ENCODE measurements at places on chromosomes 7 and 10. TPM values are rescaled to one million over a fixed set of nuclear protein-coding genes. Genes with fewer than 3 reads are reported as not detected.

The ZNF727 gene
- not detected for polyA plus RNA-seq

The CRPPA gene
- polyA plus RNA-seq: 0.21 TPM

The LRRC17 gene
- 0.39 TPM for polyA plus RNA-seq

DNA sequence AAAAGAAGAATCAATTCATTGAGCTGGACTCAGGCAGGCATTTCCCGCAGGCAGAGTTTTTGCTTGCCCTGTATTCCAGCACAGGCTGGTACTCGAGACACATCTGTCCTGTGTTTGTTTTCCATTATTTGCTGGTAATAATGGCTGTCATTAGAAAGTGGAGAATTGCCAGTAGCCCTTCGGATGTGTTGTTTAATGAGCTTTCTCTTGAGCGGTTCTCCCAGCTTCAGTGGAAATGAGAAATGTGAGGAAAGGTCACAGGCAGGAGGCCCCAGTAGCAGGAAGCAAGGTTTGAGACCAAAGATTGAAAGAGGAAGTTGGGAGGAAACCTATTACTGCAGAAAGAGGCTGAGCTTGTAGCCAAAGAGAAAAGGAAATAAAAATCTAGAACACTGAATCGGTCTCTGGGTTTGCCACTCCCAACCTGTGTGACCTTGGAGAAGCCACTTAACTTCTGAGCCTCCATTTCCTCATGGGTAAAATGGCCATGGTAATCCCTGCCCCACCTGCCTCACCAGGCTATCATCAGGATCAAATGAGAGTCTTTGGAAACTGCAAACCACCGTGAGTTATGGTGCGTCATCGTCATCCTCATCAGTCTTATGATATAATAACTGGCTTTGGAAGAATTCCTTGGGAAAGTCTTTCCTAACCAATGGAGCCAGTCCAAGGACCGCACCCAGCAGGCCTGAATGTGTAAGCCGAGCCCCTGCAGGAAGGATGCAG is 67.7 kb downstream of the TACR2 start:
- peaks cover 8% of the 10 kb centered on the region for H3K36me3 ChIP-seq
- peak overlapping the region; percentile 1 for H3K4me3 ChIP-seq
- H3K27ac ChIP-seq: peak overlapping the region; percentile 56
- H3K27me3 ChIP-seq: no peaks in the 10 kb centered on the region
- peak; percentile 32 for DNase-seq

DNA sequence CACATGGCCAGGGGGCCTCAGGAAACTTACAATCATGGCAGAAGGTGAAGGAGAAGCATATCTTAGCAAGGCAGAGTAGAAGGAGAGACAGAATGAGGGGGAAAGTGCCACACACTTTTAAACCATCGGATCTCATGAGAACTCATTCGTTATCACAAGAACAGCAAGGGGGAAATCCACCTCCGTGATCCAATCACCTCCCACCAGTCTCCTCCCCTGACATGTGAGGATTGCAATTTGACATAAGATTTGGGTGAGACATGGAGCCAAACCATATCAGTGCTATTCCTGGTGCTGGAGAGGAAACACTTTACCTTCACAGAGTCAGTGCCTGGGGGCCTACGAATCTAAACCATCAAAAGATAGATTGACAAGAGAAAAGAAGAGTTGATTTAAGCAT is 61.8 kb downstream of the LGI1 start:
- no peaks in the 10 kb centered on the region for H3K4me1 ChIP-seq
- H3K27me3 ChIP-seq: no peaks in the 10 kb centered on the region
- H3K4me3 ChIP-seq: no peak overlapping the region
- DNase-seq: no peak
- H3K27ac ChIP-seq: no peak overlapping the region

Measured in naive thymus-derived CD4-positive, alpha-beta T cell (primary cell).